ENCODE measurements at places on chromosomes 11 and 22.

- no peak for DNase-seq
These were observed 75.5 kb downstream of the MICAL2 start for GRCh38 chr11:12185914-12186313.

- no peak for DNase-seq
These were observed at the start of gene C1QTNF6 for GRCh38 chr22:37187891-37188761. Gene C1QTNF6, minus strand, starts transcription at chr22:37188247. Its CDS starts 34 bp downstream, at chr22:37188213.

DNA sequence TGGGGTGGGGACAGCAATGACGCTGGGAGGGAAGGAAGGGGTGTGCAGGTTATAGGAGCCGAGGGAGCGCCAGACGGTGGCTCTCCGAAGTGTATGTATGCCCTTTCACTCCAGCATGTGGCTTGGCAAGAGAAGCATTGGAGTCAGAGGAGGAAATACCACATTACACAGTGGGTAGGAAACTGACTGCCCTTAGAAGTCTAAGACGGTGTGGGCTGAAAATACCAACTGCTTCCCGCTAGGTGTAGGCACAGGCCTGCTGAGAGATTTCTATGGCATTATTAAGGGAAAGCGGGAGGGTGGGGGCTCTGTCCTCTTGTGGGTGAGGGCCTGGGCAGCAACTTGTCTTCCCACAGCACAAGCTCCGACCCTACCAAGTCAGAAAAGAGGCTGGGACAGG is 44.7 kb downstream of the CACNG2 start:
- no peak for DNase-seq

GRCh38 chr22:42596863-42597530 is 17.7 kb downstream of the POLDIP3 start:
- DNase-seq, result no peak

- DNase-seq, result no peak
These were observed 132.4 kb upstream of the ZC3H12C start for GRCh38 chr11:109960831-109961230.

DNA sequence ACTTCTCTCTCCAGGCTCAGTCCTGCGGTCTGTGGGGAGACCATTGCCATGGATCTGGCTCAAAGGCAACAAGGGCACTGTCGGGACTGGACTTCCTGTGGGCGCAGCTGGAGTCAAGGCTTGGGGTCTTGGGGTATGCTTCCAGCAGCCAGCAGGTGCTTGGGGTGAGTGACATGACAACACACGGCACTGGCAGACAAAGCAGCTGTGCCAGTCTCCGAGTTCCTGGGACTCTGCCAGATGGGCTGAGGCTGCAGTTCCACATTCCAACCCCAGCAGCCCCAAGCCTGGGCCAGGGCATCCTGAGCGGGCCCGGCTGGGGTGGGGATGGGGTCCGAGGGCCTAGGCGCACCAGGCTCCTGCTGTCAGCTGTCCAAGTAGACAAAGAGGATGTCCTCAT is 12.3 kb downstream of the GUCD1 start:
- no peak for DNase-seq

DNA sequence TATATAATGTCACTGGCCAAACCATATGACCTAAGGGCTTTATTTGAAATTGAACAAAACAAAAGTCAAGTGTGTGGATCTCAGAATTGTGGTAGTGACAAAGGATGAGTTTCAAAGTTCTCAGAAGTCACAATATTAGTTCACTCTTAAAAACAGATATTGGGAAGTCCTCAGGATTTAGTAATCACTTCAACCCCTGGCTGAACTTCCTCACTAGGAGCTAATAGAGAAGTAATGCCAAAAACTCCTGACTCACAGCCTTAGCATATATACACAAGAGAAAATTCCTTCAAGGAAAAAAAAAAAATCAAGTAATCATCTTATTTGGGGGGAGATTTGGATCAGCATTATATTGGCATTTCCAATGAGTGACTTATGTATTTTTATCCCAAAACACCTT is 75.6 kb upstream of the APOA1 start:
- DNase-seq, result no peak

GRCh38 chr22:32994041-32994830 is 63.9 kb downstream of the SYN3 start:
- DNase-seq, result no peak

GRCh38 chr11:14374922-14375830 is 16.2 kb upstream of the RRAS2 start:
- DNase-seq, result no peak

GRCh38 chr22:50730013-50730891 is 7.8 kb upstream of the ACR start:
- no peak for DNase-seq

DNA sequence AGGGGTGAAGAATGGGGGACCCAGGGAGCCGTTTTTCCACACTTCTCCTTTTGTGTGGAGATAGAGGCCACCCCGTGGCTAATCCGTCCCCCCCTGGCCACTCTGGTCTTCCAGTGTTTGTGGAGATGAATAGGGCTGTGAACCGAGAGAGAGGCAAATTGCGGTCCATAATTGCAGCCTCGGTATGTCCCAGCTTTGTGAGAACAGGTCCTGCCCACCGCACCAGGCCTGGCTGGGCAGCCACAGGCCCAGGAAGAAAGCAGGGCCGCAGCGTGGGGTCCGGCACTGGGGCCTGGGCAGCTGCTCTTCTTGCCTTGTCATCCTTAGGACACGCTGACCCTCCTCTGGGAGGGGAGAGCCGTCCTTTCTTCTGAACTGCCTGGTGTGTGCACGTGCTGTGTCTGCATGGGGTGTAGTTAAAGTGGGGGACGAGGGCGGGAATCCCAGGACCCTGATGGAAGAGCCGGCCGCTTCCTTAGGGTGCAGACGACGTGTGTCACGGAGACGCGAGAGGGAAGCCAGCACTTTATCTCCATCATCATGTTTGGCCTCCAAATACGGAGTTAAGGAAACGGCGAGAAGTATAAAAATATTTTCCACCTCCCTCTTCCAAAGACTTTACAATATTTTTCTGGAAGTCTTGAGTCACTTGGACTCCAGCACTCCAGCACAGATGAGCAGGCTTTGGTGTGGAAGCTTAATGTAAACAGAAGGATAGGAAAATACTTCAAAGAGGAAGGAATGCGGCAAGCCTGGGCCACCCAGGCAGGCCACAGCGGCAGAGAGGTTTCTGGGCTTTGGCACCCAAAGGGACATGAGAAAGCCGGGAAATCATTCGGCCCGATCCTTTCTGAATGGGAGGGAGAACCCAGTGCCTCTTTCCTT is 1248.4 kb downstream of the BRD1 start:
- no peak for DNase-seq

Data from NCI-H2171 (cell line).